ENCODE measurements at places on chromosomes 12 and 14.

DNA sequence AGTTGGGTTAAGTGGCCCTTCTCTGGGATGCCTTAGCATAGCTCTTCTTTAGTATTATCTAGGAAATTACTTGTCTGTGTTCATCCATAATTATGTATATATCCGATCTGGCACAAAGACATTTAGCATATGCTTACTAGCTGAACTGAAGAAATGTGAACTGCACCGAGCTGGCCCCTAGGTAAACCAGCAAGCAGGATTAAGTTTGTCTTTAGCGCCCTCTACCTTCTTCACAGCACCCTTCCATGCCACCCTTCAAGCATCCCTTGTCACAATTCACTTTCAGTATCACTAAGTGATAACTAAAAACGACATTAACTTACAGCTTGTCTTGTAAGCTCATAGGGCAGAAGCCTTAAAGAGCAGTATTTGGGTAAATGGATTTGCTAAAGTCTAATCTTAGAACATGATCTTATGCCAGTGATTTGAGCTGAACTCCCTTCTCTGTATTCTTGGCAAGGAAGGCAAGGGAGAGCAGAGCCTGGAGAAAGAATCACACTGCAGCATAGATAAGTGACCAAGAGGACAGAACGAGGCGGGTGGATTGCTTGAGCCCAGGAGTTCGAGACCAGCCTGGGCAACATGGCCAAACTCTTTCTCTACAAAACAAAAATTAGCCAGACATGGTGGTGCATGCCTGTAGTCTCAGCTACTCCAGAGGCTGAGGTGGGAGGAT is 2.6 kb upstream of the HAL start:
- peak; percentile 42 for DNase-seq

DNA sequence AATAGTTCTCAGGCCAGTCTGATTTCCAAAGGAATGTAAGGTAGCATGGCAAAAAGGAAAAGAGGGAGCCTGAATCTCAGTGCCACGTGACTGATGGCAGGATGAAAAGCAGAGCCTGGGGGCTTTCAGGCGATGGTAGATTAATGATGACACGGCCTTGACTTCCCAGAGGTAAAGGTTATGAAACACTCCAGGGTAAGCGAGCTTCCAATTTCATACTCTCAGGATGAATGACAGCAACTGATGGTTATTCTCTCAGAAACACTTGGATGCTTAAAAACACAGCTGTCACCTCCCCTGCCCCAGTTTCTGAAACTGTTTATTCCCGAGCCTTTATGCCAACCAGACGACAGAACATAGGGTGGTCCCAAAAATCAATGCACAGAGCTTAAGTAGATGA is 28.8 kb downstream of the GDF11 start:
- DNase-seq, result no peak

- DNase-seq, result no peak
Measured at GRCh38 chr14:104388541-104389325, 190.8 kb upstream of the C14orf180 start.

GRCh38 chr14:100649173-100649519 is 61.9 kb upstream of the BEGAIN start:
- DNase-seq, result no peak

DNA sequence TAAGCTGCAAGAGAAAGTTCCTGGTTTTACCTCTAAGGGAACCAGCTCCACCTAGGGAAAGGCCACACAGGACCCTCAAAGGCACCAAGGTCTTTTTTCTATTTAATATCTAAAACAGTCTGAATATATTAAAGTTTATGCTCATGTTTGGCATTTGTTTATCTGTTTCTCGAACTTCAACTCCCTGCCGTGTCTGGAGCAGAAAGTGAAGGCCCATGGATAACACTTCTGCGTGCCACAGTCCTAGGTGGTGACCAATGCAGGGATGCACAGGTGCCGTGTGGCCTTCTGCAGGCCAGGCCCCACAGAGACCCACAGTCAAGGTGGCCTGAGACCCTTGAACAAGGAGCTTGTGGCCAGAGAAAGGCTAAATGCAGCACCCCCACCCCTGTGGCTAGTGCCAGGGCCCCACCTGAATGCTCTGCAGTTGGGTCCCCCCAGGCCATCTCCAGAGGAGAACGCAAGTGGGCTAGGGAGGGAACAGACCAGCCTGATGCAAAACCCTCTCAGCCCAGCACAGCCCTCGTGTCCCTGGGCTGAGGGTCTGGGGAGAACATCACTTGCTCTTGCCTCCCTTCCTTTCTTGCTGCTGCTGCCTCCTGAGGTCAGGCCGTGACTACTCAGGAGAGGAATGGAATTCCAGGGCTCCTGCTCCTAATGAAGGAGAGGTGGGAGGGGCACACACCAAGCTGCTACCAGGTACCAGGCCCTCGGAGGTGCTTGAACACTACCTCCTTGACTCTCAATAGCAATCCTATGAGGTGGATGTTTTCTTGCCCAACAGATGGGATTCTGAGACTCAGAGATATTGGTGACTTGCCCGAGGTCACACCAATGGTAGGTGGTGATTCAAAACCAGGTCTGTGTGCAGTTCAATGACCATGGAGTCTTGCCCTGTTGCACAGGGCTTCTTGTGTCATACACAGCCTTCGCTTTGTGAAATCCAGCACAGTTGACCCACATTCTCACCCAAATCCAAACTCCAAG is 45.4 kb downstream of the PSMA6 start:
- DNase-seq, result no peak

DNA sequence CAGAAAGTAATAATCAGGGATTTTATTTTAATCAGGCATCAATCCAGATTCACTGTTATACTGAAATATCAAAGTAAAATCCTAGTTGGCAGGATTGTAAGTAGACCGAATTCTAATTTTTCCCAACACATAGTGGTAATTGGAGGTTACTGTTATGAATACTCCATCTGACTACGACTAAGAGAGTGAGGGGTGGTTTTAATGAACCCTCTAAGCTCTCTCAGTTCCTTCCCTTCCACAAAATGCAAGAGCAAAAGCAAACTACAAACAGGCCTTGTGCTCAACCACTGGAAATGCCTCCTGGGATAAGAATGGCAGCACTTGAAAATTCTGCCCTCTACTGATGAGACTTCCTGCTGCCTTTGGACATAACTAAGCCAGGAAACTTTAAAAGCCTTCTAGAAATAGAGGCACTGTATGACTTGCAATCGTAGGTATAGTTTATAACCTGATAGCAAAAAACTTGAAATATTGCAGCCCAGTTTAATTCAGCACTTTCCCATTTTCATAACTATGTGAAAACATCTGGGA is 184.8 kb downstream of the SLC16A7 start:
- DNase-seq, result no peak

Measured in CD4-positive, alpha-beta T cell treated with Interferon gamma for 1 hour (primary cell).